Sigmoid colon (tissue), 7 donors: ENCODE measurements at places on chromosomes 2 and 18. TPM values are rescaled to one million over a fixed set of nuclear protein-coding genes. Genes with fewer than 3 reads are reported as not detected.

DNA sequence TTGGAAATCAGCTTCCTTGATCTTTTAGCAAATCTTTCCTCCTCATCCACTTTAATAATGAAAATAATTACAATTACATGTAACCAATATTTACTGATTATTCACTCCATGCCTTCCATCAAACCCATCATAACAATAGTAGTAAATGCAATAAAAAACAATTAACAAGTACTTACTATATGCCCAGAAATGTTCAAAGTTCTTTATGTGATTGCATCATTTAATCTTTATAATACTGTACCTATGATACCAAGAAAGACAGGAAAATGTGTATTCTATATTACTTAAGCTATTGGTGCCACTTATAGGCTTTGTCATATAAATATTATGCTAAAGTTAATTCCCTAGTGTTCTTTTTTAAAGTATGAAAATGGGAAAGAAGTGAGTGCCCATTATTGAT is 210.2 kb upstream of the PKDCC start:
- DNase-seq: no peak
- peaks cover 11% of the 10 kb centered on the region for H3K4me1 ChIP-seq
- H3K4me3 ChIP-seq: no peak overlapping the region
- no peak overlapping the region for H3K27ac ChIP-seq

GRCh38 chr2:138213624-138214023 is 249.4 kb downstream of the HNMT start:
- no peak overlapping the region for H3K4me3 ChIP-seq
- H3K27ac ChIP-seq: no peak overlapping the region
- no peak for DNase-seq
- no peaks in the 10 kb centered on the region for H3K36me3 ChIP-seq
- no peaks in the 10 kb centered on the region for H3K4me1 ChIP-seq

DNA sequence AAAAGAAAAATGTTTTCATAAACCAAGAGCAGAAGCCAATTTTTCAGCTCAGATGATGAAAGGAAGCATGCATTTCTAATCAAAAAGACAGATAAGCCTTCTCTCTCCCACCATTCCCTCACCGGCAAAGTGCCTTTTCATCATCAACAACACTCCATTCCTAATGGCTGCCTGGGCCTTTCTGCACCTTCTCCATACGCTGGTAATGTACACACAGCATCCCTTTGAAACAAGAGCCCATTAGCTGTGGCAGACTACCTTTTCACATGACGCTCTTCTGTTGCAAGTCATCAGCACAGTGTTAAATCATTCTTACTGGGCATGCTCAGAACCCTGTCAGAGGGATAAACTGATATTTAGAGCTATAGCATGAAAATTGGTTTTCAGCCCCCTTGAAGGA is 408.9 kb downstream of the MEIS1 start:
- no peak overlapping the region for H3K27ac ChIP-seq
- H3K4me3 ChIP-seq: no peak overlapping the region
- no peak for DNase-seq
- no peaks in the 10 kb centered on the region for H3K36me3 ChIP-seq

DNA sequence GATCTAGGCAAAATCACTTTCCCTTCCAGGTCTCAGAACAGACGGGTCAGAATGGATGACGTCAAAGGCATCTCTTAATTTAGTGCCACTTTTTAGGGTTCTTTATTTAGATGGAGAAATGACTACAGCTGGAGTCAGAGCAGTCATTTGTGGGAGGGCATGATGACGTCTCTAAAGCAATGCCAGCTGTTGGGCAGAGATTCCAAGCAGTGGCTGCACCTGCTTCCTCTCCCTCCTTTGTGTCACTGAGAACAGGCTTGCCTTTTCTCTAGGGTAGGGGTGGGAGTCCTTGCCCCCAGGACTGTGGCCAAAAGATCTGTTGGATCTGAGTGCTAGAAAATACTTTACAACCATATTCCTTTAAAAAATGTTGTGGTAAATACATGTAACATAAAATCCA is 28.7 kb upstream of the SKOR2 start:
- no peaks in the 10 kb centered on the region for H3K36me3 ChIP-seq
- H3K27me3 ChIP-seq: peaks cover 11% of the 10 kb centered on the region
- H3K27ac ChIP-seq: no peak overlapping the region
- DNase-seq: no peak
- no peak overlapping the region for H3K4me3 ChIP-seq

The RFTN2 gene
- 5.4 TPM for total RNA-seq

DNA sequence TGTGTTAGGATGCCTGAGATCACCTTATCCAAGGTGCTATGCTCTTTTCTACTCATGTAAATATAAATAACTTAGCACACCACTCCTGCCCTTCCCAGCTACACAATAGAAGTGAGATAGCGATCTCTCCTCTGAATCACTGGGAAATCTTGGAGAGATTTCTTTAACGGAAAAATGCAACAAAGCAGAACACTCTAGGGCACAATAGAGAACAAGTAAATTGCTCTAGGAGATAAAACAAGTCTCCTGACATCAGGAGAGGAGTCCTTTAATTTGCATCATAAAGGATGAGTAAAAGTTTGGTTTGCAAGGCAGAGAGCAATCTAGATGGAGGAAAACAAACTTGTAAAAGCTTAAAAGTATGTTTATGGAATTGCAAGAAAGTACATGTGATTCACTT is 224.1 kb downstream of the PAX3 start:
- H3K4me3 ChIP-seq: no peak overlapping the region
- H3K27ac ChIP-seq: no peak overlapping the region
- DNase-seq: no peak
- H3K4me1 ChIP-seq: no peaks in the 10 kb centered on the region

DNA sequence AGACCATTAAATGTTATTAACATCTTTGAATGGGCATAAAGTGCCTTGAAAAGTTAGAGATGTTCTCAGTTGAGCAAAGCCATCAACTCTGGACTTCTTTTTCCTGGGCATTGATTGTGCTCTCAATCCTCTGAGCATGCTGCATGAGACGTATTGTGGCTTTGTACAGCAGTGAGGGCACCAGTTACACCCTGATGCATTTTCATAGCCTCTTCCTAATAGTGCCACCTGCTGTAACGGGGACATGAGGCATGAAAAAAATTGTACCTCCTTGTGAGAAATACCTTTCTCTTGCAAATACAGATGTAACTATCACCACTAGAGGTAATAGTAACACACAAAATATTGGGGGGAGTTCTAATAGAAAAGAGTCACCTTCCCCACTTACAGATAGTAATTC is 697.5 kb downstream of the TMEM182 start:
- no peak overlapping the region for H3K4me3 ChIP-seq
- no peak overlapping the region for H3K27ac ChIP-seq
- no peaks in the 10 kb centered on the region for H3K36me3 ChIP-seq

- no peak overlapping the region for H3K4me3 ChIP-seq
- H3K27me3 ChIP-seq: no peaks in the 10 kb centered on the region
- no peaks in the 10 kb centered on the region for H3K36me3 ChIP-seq
- no peaks in the 10 kb centered on the region for H3K4me1 ChIP-seq
- H3K27ac ChIP-seq: peak overlapping the region; percentile 39
These were observed 149.4 kb upstream of the SLC1A4 start for GRCh38 chr2:64839844-64840243.

DNA sequence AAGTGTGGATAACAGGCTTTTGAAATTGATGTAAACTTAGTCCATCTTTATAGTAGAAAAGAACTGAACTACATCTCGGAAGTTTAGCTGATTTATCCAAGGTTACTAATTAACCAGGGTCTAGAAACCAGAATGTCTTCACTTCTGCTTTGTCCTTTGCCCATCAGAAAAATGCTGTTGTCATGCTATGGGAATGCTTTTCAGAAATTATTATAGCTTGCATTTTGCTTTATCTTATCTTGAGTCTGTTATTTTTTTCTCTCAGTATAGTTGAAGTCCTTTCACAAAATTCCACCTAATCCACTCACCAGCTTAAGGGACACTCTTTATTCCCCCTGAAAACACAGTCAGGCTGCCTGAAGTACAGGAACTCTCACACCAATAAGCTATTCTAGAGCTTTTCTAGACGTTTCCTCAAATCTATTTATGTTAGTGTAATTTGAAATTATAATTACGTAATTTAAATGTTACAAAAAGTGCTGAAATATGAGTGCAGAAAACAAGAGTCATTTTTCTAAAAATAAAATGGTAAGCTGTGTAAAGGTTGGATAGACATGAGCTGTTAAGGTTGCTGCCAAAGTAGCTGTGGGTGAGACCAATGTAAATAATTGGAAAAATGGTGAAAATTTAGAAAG is 456.3 kb downstream of the TGIF1 start:
- no peak for DNase-seq
- H3K36me3 ChIP-seq: no peaks in the 10 kb centered on the region
- H3K4me1 ChIP-seq: no peaks in the 10 kb centered on the region
- H3K27me3 ChIP-seq: no peaks in the 10 kb centered on the region
- no peak overlapping the region for H3K4me3 ChIP-seq

GRCh38 chr18:14768241-14768640 is 20.3 kb downstream of the ANKRD30B start:
- DNase-seq: no peak
- H3K4me1 ChIP-seq: no peaks in the 10 kb centered on the region
- H3K36me3 ChIP-seq: no peaks in the 10 kb centered on the region
- H3K27ac ChIP-seq: no peak overlapping the region
- no peak overlapping the region for H3K4me3 ChIP-seq
- no peaks in the 10 kb centered on the region for H3K27me3 ChIP-seq

DNA sequence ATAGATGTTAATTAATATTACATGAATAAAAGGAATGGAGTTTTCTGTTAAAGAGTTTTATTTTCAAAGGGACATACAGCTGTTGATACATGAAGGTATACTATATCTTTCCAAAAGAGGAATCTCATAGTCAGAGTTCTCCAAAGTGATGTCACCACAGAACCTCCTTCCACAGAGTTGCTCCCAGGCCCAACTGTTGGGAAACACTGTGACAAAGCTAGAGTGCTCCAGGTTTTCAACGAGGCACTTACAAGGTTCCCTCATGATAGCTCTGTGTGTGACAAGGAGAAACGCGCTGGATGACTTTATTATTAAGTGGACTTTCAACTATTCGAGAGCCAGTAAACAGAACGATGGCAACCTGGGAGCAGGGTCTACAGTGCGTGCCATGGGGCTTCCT is 33.5 kb downstream of the PTPN18 start:
- no peaks in the 10 kb centered on the region for H3K36me3 ChIP-seq
- H3K27ac ChIP-seq: no peak overlapping the region
- no peak overlapping the region for H3K4me3 ChIP-seq
- peaks cover 20% of the 10 kb centered on the region for H3K4me1 ChIP-seq
- no peaks in the 10 kb centered on the region for H3K27me3 ChIP-seq

DNA sequence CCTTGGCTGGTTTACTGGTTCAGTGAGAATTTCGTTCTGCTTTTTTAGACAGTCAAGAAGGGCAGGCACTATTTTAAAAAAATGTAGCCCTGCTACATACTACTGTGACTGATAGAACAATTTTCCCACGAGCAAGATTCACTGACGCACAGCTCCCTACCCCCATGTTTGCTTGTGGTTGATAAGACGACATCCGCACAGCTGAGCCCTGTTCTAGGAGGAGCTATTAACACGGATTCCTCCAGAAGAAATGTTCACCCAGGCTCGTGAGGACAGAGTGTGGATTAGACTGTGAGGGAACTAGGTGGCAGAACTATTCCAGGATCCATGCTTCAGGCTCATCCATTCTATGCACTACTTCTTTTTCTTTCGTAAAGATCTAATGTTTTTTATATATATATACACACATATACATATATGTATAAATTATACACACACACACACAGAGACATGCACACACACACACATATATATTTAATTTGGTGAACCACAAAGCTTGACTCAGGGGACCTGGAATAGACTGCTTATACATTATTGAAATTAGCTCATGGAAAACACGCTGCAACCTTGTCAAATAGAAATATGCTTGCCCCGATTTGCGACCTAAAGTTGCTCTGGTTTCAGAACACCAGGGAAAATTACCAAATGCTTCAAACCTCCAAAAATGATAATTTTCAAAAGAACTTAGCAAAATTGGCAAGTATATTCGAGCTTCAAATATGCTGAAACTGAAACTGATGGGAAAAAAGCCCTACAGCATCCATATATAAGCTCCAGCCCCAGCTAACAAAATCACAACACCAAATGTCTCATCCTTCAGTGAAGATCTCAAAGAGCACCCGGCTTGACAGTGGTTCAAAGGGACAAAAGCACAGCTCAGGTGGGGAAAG is 370.4 kb downstream of the SOCS6 start:
- H3K27me3 ChIP-seq: no peaks in the 10 kb centered on the region
- H3K4me3 ChIP-seq: no peak overlapping the region
- no peaks in the 10 kb centered on the region for H3K36me3 ChIP-seq
- no peak for DNase-seq
- no peaks in the 10 kb centered on the region for H3K4me1 ChIP-seq

GRCh38 chr2:1538663-1539062 is 125.4 kb downstream of the TPO start:
- no peak overlapping the region for H3K27ac ChIP-seq
- H3K36me3 ChIP-seq: no peaks in the 10 kb centered on the region
- DNase-seq: no peak
- no peaks in the 10 kb centered on the region for H3K4me1 ChIP-seq
- no peak overlapping the region for H3K4me3 ChIP-seq

The OBSL1 gene
- total RNA-seq: 34.6 TPM

DNA sequence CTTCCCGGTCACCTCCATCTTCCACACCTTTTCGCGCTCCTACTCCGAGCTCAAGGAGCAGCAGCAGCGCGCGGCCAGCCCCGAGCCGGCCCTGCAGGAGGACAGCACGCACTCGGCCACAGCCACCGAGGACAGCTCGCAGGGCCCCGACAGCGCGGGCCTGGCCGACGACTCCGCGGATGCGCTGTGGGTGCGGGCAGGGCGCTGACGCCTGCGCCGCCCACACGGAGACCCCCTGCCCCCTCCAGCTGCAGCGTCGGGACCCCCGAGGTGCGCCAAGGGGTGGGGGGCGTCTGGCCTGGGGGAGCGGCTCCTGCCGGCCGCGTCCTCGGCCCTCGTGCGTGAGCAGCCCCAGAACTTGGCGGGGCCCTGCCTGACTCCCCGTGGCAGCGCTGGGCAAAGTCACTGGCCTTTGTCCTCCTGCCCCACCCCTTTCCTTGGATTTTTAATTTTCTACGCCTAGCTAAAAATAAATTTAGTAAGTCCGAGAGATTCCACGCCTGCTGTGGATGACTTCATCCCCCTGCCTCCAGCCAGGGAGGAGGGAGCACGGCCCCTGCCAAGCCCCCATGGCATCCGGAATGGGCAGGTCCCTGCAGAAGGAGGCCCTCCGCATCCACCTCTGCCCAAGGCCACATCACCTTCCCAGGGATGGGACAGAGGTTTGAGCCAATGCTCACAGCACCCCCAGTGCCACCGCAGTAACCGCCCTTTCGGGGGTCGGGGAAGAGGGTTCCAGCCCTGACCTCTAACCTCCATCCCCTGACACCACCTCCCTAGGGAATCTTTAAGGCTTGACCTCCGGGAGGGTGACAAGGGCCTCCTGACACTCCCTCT is 51.6 kb downstream of the SLC66A2 start:
- H3K27me3 ChIP-seq: peaks cover 2% of the 10 kb centered on the region
- H3K4me3 ChIP-seq: no peak overlapping the region
- no peaks in the 10 kb centered on the region for H3K4me1 ChIP-seq
- no peak overlapping the region for H3K27ac ChIP-seq

The UCN gene
- total RNA-seq: 6.5 TPM

- DNase-seq: no peak
- no peak overlapping the region for H3K4me3 ChIP-seq
- peaks cover 11% of the 10 kb centered on the region for H3K4me1 ChIP-seq
- no peaks in the 10 kb centered on the region for H3K36me3 ChIP-seq
- H3K27ac ChIP-seq: no peak overlapping the region
- H3K27me3 ChIP-seq: no peaks in the 10 kb centered on the region
These were observed 9.1 kb upstream of the B3GNT7 start for GRCh38 chr2:231386446-231386845.

The DLGAP1 gene
- total RNA-seq: 2.1 TPM

- H3K27ac ChIP-seq: peak overlapping the region; percentile 11
- H3K27me3 ChIP-seq: no peaks in the 10 kb centered on the region
- H3K4me1 ChIP-seq: no peaks in the 10 kb centered on the region
- peak overlapping the region; percentile 16 for H3K4me3 ChIP-seq
- peak; percentile 75 for DNase-seq
These were observed 97.1 kb downstream of the PRPF40A start for GRCh38 chr2:152620208-152620607.

The ZNF521 gene
- total RNA-seq: 12.0 TPM
